ENCODE measurements at places on chromosomes 12 and 14.

DNA sequence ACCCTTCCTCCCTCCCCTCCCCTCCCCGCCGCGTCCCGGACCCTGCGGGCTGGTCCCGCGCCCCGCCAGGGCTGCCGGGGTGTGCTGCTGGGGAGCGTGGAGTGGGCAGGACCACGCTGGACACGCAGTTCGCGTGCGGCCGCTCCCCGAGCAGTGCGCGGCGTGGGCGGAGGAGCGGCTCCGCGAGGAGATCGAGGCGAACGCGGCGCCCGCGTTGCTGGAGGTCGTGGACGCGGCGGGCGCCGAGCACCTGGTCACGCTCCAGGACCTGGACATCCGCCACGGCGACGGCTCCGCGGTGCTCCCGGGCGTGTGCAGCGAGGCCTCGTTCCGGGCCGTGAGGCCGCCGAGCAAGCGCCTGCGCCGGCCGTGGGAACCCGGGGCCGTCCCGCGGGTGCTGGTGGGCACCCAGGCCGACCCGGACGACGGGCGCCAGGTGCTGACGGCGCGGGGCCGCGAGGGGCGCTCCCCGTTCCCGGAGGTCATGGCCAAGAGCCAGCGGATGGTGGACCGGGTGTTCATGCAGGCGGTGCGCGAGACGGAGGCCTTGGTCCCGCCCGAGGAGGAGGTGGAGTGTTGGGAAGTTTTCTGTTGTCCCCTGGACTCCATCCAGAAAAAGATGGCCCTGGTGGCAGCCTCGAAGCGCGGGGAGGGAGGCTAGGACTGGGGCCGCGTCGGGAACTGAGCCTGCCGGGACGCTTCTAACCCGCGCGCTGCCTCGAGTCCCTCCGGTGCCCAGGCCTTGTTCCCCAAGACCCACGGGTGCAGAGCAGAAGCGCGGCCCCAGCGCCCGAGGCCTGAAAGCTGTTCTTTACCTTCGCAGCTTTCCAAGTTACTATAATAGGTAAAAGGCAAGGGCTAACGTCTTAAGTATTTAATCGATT is 54.7 kb upstream of the EIF5 start:
- DNase-seq = no peak

- DNase-seq = no peak
These were observed 82.6 kb upstream of the HMGA2 start for GRCh38 chr12:65741656-65742017.

DNA sequence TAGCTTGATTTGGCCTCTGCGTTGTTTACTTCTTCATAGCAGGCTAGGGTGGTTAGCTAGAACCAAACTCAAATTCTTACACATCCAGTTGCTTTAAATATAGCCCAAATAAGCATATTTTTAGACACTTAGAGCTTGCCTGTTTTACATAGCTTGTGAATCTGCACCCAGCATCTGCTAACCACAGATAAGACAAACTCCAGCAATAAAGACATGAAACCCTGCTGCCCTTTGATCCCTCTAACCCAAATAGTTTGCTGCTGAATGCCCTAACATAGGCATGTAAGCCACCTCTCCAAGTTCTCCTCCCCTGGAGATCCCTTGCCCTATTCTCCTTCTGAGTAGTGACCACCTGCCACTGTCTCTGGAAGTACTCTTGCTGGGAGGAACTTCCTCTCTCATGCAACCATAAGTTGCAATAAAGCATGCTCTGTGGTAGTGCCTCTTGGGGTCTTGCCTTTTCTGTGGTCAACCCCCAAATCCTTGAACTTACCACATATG is 185.6 kb downstream of the TMEM117 start:
- no peak for DNase-seq

GRCh38 chr14:92258934-92259333 is 64.0 kb upstream of the SLC24A4 start:
- no peak for DNase-seq

- DNase-seq = no peak
These were observed 64.9 kb downstream of the TMX1 start for GRCh38 chr14:51304941-51305340.

DNA sequence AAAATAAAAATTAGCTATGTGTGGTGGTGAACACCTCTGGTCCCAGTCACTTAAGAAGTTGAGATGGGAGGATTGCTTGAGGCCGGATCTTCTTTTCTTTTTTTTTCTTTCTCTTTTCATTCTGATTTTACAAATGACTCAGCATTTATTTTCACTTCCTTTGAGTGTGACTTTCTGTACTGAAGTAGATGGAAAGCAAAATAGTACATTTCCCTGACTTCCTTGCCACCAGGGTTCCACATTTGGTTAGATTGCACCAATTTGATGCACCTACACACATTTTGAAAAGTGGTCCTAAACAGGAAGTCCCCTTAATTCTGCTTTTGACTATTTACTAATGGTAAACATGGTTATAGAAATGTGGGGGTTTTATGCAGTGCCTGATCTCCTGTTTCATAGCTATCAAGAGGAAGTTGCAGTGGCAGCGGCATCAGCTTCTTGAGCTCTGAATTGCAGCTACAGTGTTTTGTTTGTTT is 13.0 kb upstream of the LEMD3 start:
- DNase-seq = no peak

DNA sequence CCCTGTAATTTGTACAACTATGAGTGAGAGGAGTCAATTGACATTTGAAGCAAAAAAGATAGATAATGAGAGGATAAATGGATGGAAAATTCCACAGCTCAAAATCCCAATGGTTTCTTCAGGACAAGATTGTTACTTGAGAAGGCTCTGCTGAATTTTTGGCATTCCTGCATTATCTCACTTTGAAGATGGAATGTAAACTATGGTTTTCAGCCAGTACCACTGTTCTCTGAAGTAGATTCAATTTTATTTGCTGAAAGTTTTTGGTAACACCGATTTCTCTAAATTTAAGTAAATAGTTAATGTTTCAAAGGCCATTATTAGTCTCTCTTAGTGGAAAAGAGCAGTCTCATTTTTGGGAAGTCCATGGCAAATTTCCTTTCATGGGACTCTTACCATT is 121.9 kb upstream of the SLC38A2 start:
- DNase-seq = no peak
